ENCODE measurements at places on chromosomes 2 and 18. TPM values are rescaled to one million over a fixed set of nuclear protein-coding genes. Genes with fewer than 3 reads are reported as not detected.

The ATOH8 gene
- total RNA-seq: 23.8 TPM

The SPDYA gene
- total RNA-seq: 0.79 TPM

The KIDINS220 gene
- total RNA-seq: 64.7 TPM

The FN1 gene
- 3,105 TPM for total RNA-seq

The UPP2 gene
- total RNA-seq: not detected
